ENCODE measurements at places on chromosomes 12 and 14.

GRCh38 chr14:55913324-55914025 lies 204.7 kb upstream of the PELI2 start:
- no peak for DNase-seq

DNA sequence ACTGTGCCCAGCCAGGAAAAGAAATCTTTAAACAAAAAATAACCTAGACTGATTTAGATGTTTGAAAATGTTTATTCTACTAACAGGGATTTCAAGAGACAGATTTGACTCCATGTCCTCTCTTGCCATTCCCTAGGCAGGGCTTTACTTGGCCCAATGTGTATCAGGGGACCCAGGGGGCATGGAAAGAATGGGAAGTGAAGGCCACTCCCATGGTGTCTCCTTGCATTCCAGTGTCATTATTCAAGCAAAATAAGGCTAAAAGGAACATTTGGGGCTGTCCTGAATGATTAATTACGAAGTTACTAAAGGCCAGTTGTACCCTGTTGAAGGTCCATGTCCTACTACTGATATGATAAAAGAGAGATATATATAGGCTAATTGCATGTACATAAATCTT lies 151.9 kb upstream of the ATF7IP start:
- no peak for DNase-seq

- DNase-seq = no peak
These were observed 21.7 kb downstream of the FBRSL1 start for GRCh38 chr12:132511516-132512196.

DNA sequence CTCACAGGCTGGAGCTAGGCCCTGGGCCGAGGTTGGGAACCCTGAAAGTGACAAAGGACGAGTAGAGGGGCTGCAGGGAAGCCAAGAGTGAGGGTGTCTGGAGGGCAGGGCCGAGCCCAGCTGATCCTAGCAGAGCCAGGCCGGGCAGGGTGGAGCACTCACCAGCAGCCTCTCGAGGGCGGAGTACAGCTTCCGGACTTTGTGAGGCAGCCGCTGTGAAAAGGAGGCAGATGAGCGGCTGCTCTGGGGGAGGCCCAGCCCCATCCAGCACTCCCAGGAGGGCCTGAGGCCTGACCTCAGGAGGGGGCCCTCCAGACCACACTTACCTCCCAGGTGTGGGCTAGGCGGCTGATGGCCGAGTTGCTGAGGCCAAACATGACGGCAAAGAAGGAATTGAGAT lies 14.7 kb upstream of the ENDOU start:
- no peak for DNase-seq

- no peak for DNase-seq
These were observed 5.8 kb downstream of the ANKRD9 start for GRCh38 chr14:102503641-102504327.
